Stimulated activated CD4-positive, alpha-beta T cell treated with anti-CD3 and anti-CD28 coated beads, Interleukin-4, amount 100 ng/mL, for 4 hours (primary cell): ENCODE measurements at places on chromosomes 5 and 9.

DNA sequence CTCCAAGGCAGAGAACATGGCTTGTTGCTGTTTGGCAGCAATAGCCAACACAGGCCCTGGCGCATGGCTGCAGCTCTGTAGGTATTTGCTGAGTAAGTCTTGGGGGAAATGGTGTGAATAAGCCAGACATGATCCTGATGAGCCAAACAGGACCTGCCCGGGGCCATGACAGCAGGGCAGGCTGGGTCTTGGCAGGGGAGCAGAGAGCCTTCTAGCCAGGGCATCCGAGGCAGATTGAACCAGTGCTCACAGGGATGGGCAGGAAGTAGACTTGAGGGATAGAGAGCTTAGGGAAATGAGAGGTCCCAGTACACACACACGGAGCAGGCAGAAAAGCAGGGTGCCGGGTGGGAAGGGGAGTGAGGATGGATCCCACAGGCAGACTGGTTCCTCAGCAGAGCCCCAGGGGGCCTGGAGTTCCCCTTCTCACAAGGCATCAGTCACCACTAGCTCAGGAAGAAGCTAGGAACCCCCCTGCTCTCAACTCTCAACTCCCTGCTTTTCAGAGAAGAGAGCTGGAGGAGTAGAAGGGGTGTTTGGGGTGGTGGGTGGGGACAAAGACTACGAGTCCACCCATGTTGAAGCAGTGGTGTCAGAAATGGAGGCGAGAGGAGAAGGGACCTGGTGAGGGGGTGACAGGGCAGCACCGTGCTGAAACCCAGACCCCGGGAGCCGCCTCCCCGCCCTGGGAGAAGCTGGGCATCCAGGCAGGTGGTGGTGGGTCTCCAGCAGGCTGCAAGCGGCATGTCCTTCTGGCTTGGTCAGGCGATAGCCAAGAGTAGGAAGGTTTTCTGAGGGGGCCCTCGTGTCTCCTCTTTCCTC is 111.1 kb downstream of the RGS3 start:
- DNase-seq = no peak

DNA sequence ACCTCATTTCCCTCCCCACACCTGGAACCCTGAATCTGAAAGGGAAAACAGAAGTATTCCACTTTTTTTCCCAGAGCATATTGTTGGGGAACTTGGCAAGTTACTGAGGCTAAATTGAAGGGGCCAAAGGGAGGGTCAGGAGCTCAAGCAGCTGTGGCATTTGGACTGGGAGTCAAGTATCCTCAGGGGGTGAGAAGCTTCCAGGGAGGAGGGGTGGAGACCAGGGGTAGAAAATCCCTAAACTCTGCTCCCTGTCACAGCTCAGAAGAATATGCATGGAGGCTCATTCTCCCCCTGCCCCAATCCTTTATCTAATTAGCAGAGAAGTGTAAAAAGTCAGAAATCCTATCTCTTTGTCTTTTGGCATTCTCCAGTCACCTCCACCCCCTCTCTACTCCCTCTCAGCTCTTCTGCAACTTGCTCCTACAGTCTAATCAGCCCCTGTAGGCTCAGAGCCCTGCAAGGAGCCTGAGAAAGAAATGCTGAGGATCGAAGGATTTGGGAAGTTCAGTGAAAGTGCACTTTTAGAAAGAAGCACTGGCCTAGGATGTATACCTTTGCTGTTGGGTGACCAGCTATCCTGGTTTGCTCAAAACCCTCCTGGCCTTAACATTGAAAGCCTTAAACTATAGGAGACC is 5.7 kb upstream of the WNT8A start:
- DNase-seq = no peak

DNA sequence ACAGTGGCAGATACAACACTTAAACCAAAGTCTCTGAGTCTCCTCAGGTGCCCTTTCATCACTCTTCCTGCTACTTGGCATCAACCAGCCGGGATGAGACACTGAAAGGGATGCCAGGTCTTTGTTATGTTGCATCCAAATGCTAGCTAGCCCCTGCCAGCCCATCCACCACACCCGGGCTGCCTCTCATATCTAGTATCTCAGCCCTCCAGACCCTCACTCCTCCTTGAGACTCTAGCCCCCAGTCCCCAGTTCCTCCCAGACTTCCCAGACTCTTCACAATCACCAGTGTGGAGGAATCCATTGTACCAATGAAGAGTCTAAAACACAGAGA is 21.5 kb downstream of the CSF2 start:
- DNase-seq = no peak

DNA sequence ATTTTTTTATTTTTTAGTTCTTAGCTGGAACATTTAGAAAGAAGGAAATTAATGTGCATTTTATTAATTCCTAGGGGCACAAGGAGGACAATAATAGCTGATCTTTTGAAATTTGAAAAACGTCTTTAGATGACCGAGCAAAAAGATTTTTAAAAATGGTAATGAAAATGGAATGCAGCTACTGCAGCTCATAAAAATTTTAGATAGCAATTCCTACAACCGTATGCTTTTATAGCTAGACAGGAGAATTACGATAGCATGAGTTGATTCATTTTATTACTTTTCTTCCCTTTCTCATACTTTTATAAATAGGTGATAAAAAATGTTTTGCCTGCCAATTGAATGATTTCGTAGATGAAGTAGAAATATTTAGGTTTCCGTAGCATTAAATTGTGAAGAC is 13.7 kb upstream of the RUFY1 start:
- no peak for DNase-seq

- DNase-seq = no peak
These were observed 398.5 kb upstream of the RPS23 start for GRCh38 chr5:82676661-82677060.

- DNase-seq = no peak
These were observed 457.3 kb downstream of the DMAC1 start for GRCh38 chr9:7342229-7342628.

GRCh38 chr5:163660486-163660885 is 155.1 kb downstream of the MAT2B start:
- DNase-seq = no peak

- no peak for DNase-seq
These were observed 47.9 kb upstream of the RARS1 start for GRCh38 chr5:168438349-168438748.

GRCh38 chr5:88660264-88660946 is 222.6 kb downstream of the MEF2C start:
- DNase-seq = no peak

DNA sequence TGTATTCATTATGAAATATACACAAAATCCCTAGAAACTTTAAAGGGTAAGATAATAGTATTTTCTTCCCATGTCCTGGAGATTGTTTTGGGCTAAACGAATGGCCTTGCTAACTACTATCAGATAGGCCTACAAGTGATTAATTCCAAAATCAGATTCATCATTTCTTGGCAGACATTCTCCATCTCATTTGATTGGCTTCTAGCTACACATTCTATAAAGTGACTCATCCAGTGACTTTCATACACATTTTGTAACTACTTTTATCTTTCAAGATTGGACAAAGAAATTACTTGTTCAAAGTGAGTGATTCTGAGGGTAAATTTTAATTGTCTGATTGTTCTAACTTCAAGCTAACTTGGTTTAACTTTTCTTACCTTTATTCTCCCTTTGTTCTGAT is 93.3 kb downstream of the RAPGEF6 start:
- DNase-seq = no peak

DNA sequence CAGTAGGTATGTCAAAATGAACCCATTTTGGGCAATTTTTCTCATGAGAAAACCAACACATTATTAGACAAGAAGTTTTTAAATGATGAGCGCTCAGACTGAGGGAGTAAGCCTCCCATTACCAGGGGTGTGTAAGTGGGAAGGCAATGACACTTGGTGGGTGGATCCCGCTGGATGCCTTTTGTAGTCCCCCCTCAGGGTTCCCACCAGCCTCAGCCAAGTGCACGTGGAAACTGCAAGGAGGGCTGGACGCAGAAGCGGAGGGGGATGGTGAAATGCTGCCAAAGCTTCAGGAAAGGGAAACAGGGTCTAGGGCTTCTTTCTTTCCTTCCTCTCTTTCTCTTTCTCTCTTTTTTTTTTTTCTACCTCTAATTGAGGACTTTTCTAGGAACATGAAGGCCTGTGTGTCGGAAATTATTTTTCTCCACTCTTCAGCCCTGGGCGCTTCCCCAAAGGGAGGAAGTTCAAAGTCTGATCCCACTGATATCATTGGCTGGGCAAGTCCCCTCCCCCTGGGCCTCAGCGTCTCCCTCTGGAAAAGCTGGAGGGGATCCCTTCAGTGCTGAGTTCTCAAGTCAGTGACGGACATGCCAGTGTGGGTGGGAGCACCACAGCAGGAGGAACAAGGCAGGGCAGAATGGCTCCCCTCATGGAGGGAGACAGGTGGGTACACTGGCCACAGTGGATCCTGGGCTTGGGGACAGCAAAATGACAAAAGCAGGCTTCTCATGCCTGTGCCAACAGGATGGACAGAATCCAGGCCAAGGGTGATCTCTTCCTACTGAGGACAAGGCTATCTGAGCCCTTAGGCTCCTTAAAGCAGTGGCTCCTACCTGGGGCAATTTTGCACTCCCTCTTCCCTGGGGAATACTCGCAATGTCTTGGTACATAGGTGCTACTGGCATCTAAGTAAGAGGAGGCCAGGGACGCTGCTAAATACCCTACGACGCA is 23.9 kb upstream of the SLC25A51 start:
- no peak for DNase-seq

GRCh38 chr5:171931163-171931562 is 75.3 kb downstream of the FBXW11 start:
- no peak for DNase-seq

- no peak for DNase-seq
These were observed 72.5 kb downstream of the NDFIP1 start for GRCh38 chr5:142181096-142181495.

DNA sequence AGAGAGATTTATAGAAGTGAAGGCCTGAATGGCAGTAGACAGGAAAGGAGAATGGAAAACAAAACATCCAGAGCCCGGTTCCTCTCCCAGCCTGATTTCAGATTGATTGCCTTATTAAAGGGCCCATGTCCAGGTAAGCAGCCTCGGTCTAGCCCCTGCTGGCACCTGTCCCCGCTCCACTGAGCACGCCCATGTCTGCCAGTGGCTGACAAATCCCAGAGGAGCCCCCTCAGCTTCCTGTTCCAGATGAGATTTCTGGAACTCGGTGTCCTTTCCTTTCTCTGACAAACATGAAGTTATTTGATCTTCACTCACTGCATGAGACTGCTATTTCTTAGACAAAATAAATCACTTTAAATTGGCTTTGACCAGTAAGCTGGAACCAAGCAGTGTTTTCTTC is 187.0 kb upstream of the ADCY2 start:
- DNase-seq = no peak

DNA sequence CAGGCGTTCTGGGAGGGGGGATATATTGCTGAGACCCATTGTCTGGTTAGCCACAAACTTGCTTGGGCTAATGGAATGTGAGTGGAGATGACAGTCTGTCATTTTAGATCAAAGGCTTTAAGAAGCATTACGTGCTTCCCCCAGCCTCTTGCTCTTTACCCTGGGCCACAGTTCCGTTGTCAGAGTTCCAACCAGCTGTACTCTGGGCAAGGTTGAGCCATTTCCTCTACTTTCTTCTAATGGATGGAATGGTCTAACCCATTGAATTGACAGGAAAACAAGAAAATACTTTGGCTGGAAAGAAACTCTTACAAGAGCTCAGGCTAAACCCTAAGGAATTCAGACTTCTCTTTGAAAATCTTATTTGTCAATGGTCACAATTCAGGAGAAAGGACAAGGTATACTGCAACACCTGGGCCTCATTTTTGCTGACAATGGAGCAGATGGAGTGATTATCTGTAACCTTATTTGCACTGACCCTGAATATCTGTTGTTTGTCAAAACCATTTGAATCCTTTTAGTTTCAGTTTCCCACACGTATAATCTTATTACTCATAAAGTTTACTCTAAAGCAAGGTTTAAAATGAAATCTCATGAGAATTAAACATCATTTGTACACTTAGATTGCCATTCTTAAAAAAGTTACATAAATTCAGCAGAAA is 231.4 kb downstream of the PDE4D start:
- no peak for DNase-seq

DNA sequence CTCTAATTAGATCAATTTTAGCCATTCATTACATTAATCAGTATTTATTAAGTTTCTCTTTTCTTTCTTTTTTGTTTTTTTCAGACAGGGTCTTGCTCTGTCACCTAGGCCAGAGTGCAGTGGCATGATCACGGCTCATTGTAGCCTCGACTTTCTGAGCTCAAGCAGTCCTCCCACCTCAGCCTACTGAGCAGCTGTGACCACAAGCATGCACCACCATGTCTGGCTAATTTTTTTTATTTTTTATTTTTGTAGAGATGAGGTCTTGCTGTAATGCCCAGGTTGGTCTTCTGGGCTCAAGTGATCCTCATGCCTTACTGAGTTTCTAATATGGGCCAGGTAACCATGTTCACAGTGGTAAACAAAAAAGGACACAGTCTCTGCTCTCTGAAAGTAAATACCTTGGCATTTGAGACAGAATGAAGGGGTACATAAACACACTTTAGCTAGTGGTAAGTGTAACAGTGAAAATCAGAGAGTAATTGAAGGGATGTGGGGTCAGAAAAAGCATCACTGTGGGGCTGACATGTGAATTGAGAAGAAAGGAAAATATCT is 336.3 kb downstream of the ADGRV1 start:
- DNase-seq = no peak

GRCh38 chr5:173229382-173229959 is 5.5 kb downstream of the NKX2-5 start:
- DNase-seq = no peak

- no peak for DNase-seq
These were observed 50.2 kb upstream of the BARX1 start for GRCh38 chr9:94005272-94005901.

GRCh38 chr5:170795154-170795553 is 11.6 kb downstream of the GABRP start:
- no peak for DNase-seq

DNA sequence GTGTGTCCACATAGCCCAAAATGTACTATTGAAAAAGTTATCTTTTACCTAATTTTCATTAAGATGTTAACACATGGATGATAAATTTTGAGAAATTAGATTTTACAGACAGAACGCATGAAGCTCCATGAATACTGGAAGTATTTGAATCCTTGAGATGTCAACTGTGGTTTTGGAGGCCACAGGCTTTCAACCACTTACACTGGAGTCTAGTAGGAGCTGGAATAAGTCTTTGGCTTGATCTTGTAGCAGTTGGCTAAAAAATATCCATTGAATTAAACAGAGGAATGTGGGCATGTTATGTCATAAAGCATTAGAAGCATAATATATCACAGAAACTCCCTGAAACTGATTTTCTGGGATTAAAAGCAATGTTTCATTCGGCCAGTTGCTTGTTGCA is 52.9 kb downstream of the CAMK4 start:
- no peak for DNase-seq

GRCh38 chr9:99109522-99109921 is 4.6 kb downstream of the TGFBR1 start:
- DNase-seq = no peak

- no peak for DNase-seq
These were observed 140.9 kb upstream of the GAS1 start for GRCh38 chr9:87088192-87088591.

DNA sequence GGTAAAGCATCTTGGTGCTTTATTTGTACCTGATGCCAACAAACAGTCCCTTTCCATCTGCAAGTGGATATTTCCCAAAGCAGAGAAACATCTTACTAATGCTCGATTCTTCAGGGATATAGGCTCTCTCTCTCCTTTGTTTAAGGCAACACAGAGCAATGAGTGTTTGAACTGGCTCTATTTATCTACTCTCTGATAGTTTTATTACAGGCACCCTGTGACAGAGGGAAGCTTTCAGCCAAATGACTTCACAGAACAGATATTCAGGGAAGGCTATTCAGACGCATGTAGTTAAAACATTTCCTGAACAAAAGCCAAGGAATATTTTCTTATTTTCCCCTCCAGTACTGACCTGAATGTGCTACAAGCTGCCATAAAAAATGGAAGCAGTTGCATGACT is 141.8 kb downstream of the YIPF5 start:
- DNase-seq = no peak
